ENCODE measurements at places on chromosomes 2 and 18. TPM values are rescaled to one million over a fixed set of nuclear protein-coding genes. Genes with fewer than 3 reads are reported as not detected.

- DNase-seq = no peak
Measured at GRCh38 chr2:238291550-238292281, 3.3 kb upstream of the PER2 start.

DNA sequence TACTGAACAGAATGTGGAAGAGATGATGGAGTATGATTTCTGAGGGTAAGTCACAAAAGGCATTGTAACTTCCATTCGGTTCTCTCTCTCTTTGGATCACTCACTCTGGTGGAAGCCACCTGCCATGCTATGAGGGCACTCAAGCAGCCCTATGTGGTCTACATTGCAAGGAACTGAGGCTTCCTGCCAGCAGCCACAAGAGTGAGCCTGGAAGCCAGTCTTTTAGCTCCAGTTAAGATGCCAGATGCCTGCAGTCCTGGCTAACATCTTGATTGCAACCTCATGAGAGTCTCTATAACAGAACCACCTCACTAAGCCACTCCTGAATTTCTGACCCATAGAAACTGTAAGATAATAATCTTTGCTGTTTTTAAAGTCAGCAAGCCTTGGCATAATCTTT, 935.7 kb downstream of the LRP1B start:
- no peak for DNase-seq

GRCh38 chr18:306608-307255, 38.9 kb upstream of the THOC1 start:
- no peak for DNase-seq

DNA sequence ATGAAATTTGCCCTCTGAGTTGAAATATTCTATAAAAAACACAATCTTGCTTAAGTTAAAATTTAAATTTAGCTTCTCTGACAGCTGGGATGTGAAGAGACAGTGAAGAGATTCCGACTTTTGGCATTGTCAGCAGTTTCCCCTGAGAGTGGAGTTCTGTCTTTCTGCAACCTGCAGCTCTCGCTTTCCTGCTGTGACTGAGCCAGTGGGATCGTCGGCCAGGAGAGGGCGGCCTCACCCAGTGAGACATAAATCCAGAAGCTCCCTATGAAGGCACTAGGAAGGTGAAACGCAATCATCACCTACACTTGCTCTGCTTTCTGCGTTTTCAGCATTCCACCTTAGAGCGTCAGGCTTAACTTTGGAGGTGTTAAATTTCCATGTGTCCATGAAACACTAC, 75.4 kb upstream of the HNMT start:
- no peak for DNase-seq

- no peak for DNase-seq
Measured at GRCh38 chr2:50515638-50516037, 516.3 kb downstream of the NRXN1 start.

DNA sequence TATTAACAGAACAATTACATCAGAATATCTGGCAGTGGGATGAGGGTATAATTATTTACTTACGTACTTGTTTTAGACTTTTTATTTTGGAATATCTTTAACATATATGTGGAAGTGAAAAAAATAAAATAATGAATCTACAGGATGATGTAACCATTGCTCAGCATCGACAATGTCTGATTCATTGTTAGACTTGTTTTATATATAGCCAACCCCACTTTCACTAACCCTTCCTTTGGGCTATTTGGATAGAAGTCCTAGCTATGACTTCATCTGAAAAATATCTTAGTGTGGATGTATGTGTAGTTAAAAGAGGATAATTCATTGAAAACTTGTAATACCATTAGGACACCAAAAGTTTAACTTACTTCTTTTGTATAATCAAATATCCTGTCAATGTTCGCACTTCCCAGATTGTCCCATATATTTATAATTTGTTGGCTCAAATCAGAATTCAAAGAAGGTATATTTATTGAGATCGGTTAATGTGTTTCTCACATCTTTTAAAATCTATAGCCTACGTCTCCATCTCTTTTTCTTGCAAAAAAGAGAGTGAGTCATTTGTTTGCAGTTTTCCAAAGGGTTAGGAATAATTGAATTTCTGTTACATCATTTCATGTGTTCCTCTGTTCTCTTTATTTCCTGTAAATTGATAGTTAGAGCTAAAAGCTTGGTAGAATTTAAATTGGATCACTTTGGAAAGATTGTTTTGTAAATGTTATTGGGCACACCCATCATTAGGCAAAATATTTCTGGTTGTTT, 506.1 kb upstream of the FAM98A start:
- no peak for DNase-seq

UGT1A10 gene
- polyA plus RNA-seq = not detected

YES1 gene
- polyA plus RNA-seq = 79.1 TPM

- no peak for DNase-seq
Measured at GRCh38 chr18:77906103-77906892, 656.6 kb downstream of the GALR1 start.

DNA sequence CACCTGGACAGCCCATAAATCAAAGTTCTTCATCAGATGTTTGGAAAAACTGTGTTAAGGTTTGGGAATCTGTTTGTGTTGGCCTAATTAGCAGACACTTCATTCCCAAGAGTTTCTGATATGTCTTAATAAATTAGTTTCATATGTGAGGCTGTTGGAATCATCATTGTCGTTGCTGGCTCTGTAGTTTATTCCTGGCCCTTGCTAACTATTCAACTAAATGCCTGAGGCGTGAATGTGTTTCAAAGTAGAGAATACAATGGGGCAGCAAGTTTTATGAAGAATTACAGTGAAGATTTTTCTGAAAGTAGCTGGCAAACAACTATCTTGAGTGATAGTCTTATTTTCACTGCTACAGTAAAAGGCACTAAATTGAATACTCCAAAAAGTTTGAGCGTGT, 141.1 kb downstream of the PARD3B start:
- DNase-seq = no peak

SH3BP4 gene
- polyA plus RNA-seq = 41.0 TPM

GRCh38 chr18:47036298-47036874, 965 bp upstream of the ELOA2 start:
- DNase-seq = no peak

MFF gene
- 146 TPM for polyA plus RNA-seq

DNA sequence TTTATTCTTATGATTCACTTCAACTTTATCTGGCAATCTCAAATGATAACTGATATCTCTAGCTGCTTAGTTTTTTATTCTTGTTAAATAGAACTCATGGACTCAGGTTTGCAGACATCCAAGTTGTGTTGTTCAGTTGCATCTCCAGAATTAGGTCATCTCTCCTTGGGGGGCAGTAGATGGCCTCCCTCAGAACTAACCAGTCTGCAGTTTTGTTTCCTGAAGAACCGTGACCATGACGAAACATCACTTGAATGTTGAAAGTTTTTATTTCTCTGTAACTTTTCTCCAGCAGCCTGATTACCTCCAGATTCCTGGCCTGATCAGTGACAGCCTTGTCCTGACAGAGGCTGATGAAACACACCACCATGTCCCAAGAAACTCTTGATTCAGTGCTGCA, 321.5 kb downstream of the GALNT13 start:
- no peak for DNase-seq

Measured in right renal pelvis (tissue), 4 donors.